ENCODE measurements at places on chromosomes 12 and 14. TPM values are rescaled to one million over a fixed set of nuclear protein-coding genes. Genes with fewer than 3 reads are reported as not detected.

The TAS2R46 gene
- total RNA-seq, result not detected

The TMTC2 gene
- total RNA-seq, result 1.2 TPM

The GUCY2C gene
- 0.06 TPM for total RNA-seq

The DNAJC22 gene
- 24.0 TPM for total RNA-seq

The FAM186B gene
- total RNA-seq, result 0.08 TPM

The DENND5B gene
- 14.1 TPM for total RNA-seq

The FOXN4 gene
- total RNA-seq, result 0.05 TPM

The KRT71 gene
- total RNA-seq, result not detected

The GLIPR1L1 gene
- total RNA-seq, result not detected

The ARHGAP9 gene
- 0.43 TPM for total RNA-seq

The CSRP2 gene
- 18.4 TPM for total RNA-seq

The KCNK10 gene
- total RNA-seq, result not detected

The TRIAP1 gene
- 79.4 TPM for total RNA-seq

The PRB2 gene
- total RNA-seq, result not detected

The TPH2 gene
- total RNA-seq, result not detected

The OTOGL gene
- total RNA-seq, result 0.04 TPM

The SVOP gene
- total RNA-seq, result not detected

The INHBE gene
- total RNA-seq, result 0.20 TPM

The IFNG-AS1 gene
- not detected for total RNA-seq

The DAO gene
- not detected for total RNA-seq

The CYP46A1 gene
- total RNA-seq, result 0.12 TPM

The DLGAP5 gene
- 38.1 TPM for total RNA-seq

Measured in A549 treated with DMSO at 1 μM for 4 hours (cell line).